ENCODE measurements at places on chromosomes 5 and 9.

DNA sequence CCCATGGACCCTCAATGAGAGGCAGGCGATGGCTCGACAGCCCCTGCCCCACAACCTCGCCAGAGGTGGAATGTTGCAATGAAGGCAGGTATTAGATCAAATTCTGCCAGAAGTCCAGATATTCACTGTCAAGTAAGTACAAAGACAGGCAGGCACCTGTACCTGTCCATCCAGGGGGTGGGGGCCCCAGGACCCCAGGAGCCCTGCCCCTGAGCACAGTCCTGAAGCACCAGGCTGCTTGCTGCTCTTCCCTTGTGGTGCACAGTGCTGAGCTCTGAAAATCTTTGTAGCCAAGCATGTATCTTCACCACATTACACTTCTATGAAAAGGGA lies 26.2 kb upstream of the HMCN2 start:
- no peak for DNase-seq

DNA sequence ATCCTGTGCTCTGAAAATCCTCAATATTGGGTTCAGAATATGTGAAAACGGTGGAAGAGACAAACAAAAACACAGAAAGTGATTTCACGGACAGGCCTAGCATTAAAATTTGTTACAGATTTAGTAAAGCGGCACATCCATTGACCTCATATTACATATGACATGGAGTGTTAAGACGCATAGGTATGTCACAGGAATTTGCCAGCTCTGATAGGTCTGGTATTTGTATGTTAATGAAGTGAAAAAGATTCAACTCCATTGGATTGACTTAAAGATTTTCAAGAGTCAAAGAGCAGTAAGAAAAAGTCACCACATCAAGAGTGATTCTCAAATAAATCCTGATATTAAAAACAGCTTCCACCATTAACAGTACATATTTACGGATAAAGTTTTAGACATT lies 396.5 kb upstream of the SEMA6A start:
- DNase-seq = no peak

DNA sequence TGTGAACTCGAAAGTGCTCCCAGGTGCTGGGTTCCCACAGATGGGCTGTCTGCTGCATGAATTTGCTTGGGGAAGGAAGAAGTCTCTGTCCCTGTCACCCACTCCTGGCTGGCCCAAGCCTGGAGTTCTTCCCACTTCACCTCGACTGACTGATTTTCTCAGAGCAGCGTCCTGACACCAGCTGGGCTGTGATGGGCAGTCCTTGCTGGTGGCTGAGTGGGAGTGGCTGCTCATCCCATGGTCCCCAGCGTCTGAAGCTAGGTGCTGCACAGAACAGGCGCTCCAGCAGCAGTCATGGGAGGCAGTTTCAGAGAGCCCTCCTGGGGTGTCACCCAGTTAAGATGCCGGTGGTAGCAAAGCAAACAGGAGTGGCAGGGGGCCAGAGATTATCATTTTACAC lies 10.1 kb upstream of the NEURL1B start:
- no peak for DNase-seq

GRCh38 chr5:107294211-107294550 lies 376.6 kb downstream of the EFNA5 start:
- no peak for DNase-seq

DNA sequence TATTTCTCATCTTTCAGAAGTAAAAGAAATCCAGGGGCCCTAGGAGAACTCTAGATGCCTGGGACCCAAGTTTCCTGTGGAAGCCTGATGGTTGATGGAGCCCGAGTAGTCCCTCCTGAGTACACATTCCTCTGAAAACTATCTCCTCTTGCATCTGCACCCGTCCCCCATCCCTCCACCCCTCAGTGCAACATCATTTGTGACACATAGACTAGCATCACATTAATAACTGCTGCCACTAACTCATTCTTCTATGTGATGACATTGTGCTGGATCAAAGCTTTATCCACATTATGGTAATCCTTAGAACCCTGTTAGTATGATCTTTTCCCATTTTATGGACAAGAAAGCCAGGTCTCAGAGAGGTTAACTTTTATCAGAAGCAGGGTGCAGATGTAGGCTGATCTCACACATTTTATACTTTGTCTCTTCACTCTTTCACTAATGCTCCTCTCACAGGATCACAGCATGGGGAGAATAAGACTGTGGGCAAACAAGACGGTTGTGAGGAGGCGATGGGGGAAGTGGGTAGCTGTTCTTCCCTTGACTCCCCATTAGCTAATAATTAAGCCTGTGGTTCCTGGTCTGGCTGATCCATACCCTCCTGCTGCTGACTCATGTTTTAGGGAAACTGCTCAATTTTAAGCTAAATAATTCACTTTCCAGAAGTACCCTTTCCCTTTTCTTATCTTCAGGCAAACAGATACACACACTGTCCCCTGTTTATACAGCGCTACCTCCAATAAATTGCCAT lies 3.9 kb upstream of the HK3 start:
- no peak for DNase-seq

- DNase-seq = no peak
Observed at GRCh38 chr5:83701886-83702285, 18.8 kb downstream of the HAPLN1 start.

Data from stimulated activated naive CD4-positive, alpha-beta T cell (primary cell).